ENCODE measurements at places on chromosomes 1 and 21.

- DNase-seq, result no peak
Measured at GRCh38 chr1:238340989-238341388, 450.3 kb upstream of the ZP4 start.

GRCh38 chr1:22201023-22201422, 58.1 kb upstream of the WNT4 start:
- DNase-seq, result no peak

GRCh38 chr1:17265162-17265561, 16.3 kb downstream of the PADI3 start:
- DNase-seq, result no peak

- no peak for DNase-seq
Measured at GRCh38 chr1:109394591-109395281, 3.0 kb downstream of the SORT1 start.

DNA sequence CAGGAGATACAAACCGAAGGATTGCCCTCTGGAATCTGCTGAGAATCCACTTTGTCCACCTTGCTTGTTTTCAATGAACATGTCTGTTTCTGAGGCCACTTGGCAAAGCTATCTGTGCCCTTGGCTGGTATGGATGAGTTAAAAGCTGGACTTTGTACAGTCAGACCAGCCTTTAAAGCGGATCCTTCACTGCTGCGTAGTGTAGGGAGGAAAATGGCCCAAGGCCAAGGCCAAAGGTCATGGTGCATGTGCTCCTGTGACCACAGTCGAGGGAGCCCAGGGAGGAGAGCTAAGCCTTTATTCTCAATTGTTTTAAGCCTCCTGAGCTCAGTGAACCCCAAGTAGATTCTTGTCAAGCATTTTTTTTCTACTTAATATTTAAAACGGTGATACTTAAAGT, 37.0 kb downstream of the KCNJ15 start:
- DNase-seq, result no peak

DNA sequence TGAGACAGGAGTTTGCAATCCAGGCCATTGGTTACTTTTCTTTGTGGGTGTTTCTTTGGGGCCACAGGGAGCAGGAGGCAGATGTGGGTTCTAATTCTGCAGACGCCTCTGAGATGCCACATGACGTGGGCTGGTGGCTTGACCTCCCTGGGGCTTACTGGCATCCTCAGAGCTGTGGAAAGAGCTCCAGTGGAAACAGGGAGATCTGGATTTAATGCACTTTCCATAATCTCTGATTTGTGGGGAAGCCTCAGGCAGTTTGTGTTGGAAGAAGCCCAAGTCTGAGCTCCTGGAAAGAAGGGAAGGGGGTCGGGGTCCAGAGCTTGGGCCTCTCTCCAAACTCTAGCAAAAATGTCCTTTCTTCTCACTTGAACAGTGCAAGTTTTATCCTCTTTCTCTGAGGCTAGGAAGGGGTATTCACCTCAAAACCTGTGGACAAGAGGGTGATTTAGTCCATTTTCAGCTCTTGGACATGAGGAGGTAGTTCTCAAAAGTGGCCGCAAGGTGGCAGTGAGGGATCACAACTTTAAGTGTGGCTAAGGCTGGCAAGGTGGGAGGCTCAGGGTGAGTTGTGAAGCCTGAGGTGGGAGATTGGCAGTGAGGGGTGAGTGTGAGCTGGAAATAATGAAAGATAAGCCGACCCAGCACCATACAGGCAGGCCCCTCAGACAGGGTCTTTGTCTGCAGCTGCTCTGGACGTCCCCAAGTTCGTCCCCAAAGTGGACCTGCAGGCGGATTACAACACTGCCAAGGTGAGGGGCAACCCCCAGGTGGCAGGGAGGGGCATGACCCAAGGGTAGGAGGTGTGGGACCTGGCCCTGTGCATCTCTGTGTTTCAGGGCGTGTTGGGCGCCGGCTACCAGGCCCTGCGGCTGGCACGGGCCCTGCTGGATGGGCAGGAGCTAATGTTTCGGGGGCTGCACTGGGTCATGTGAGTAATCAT, 9.2 kb downstream of the IKBKE start:
- DNase-seq, result peak; percentile 84

Measured in inflammatory macrophage treated with lipopolysaccharide for 1 hour (primary cell).